Activated CD4-positive, CD25-positive, alpha-beta regulatory T cell (primary cell): ENCODE measurements at places on chromosomes 12 and 14.

DNA sequence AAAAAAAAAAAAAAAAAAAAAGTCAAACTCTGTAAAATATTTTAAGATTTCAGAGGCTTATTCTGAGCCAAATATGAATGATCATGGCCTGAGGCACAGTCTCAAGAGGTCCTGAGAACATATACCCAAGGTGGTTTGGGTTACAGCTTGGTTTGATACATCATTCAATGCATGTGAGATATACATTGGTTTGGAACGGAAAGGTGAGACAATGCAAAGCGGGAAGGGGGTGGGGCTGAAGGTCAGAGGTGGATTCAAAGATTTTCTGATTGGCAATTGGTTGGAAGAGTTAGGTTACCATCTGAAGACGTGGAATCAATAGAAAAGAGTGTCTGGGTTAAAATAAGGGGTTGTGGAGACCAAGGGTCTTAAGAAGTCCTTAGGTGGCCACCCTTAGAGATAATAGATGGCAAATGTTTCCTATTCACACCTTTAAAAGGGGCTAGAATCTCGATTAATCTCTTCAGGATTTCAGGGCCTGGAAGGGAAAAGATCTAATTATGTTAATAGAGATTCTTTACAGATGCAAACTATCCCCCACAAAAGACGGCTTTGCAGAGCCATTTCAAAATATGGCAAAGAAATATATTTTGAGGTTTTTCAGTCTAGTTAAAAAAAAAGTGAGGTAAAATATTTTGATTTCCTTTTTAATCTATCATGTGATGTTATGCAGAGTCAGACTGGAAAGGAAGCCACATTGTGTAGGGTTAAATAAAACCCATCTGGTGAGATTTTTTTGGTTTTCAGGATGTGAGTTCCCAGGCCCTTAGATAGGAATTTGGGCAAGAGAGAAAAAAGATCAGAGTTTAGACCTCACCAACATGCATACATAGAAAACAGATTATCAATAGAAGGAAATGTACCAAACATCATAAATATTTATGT is 173.8 kb upstream of the CNOT2 start:
- no peak for DNase-seq

DNA sequence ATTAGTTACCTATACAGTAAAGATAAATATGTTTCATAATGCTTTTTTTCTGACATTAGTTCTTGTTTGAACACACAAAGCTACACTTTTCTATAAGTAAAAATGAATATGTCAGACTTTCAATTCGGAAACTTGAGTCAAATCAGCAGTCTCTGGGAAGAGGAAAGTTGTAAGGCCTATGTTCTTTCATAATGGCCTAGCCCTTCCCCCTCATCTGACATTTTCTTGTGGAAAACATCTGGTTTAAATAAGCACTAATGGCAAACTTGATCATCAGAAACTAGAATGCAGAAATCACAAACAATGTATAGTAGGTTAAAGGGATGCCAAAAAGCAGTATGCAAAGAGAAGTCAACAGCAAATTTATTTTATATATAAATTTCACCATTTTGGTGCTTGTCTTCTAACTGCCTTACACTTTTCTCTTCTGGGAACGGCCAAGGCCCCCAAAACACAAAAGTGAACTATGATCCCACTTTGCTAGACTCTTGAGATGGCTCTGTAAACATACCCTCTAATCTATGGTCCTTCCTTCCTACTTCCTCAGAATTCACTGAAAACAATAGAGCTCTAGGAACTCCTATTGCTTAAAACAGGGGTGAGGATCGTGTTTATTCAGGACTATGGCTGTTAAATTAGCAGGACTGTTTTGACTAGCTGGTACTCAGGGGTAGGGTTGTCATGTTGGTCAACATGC is 444.1 kb downstream of the RAD51B start:
- DNase-seq, result no peak

GRCh38 chr12:113057565-113058485 is 1.3 kb downstream of the DTX1 start:
- DNase-seq, result no peak

GRCh38 chr12:99370421-99371138 is 277.0 kb upstream of the GARIN6 start:
- DNase-seq, result no peak

- DNase-seq, result no peak
Measured at GRCh38 chr12:124740691-124741137, 123.0 kb downstream of the SCARB1 start.

DNA sequence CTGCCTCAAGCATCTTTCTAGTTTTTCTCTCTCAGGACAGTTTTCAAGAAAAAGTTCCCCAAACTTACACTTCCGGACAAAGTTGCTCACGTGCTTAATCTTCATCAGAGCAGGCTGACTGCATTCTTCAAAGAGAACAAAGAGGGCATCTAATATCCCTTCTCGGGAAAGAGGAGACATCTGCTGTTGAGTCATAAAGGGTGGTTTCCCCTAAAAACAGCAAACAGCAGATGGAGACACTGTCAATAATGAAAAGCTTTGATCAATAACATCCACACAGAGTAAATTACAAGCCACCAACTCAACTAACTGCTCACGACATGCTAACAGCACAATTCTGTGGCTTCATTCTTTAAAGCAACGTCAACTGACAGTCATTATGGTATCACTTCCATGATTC is 8.1 kb downstream of the CIT start:
- DNase-seq, result no peak

DNA sequence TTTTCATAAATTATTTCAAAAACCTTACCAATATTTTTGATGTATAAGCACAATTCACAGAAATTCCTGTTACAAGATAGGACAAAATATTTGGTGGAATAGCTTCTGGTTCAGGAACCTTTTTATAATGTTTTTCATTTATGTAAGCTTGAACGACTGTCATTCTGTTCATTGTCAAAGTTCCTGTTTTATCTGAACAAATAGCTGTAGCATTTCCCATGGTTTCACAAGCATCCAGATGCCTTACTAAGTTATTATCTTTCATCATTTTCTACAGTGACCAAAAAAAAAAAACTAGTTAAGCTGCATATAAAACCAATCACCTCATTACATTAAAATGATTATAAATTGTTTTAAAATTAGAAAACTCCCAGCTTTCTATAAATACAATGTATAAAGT is 87.1 kb downstream of the ATP2B1 start:
- DNase-seq, result no peak

- DNase-seq, result no peak
Measured at GRCh38 chr12:104649921-104650320, 193.2 kb downstream of the CHST11 start.

DNA sequence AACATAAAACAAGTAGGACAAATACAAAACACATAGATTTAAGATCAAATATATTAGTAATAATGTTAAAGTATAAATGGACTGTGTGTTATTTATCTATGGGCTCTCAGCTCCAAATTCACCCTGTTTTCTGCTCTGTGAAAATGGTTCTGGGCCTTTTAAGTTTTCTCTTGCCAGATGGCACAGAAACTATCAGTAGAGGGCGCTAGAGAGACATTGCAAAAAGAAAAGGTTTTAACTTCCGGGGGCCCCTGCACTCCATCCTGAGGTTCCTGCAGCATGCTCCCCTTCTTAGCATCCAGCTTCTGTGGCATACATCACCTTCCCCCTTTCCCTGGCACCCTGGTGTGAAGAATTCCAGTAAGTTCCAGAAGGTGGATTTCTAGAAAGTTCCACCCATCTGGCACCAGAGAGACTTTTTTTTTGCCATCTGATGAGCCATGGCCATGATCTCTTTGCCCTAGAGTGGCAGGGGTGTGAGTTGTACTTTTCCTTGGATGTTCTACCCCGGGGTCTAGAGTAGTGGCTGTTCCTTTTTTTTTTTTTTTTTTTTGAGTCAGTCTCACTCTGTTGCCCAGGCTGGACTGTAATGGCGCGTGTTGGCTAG is 29.3 kb downstream of the ZCRB1 start:
- no peak for DNase-seq

- DNase-seq, result no peak
Measured at GRCh38 chr12:53538209-53538689, 31.0 kb upstream of the NPFF start.

DNA sequence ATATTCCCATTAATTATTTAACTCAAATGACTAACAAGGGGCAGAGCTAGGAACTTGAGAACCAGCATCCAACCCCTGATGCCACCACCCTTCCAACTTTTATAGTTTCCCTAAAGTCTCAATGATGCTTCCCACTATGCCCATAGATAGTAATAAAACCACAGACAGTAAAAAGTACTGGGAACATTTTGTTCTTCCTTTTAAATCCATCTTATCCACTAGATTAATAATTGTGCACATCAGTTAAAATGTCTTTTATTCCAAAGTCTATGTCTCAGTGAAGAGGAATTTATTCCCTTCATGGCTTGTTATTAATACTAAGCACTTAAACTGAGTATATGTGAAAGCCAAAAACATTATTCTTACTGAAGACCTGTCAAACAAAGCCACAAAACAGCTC is 45.8 kb downstream of the SINHCAF start:
- DNase-seq, result no peak

GRCh38 chr12:88241862-88242570 is 99.9 kb downstream of the TMTC3 start:
- DNase-seq, result no peak
